ENCODE measurements at places on chromosomes 6 and 20.

DNA sequence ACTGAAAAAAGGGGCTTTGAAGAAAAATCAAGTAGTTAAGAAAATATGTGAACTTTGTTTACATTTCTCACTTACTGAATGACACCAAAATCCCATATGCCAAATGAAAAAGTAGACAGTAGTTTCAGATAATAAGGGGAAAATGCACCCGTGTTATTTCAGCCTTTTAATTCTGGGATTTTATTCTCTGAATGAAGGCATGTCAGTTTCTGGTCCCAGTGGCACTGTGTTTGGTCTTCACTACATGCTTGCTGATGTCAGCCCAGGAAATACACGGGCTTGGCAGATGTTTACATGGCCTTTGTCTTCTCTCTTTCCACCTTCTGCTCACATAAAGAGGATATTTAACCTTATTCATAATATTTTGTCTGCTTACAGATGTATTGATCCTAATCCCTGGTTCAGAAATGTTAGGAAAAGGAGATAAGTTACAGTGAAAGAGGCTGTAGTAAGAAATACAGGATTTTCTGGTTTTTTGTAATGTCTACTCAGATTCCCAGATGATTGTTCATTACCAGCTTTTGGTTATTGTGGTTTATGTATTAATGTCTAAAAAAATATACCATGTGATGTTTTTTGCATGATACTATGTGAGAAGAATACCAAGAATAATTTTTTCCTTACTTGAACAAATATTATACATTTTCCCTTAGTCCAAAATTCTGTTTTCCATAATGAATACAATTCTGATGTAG, 27.7 kb downstream of the DSE start:
- no peak for DNase-seq

DNA sequence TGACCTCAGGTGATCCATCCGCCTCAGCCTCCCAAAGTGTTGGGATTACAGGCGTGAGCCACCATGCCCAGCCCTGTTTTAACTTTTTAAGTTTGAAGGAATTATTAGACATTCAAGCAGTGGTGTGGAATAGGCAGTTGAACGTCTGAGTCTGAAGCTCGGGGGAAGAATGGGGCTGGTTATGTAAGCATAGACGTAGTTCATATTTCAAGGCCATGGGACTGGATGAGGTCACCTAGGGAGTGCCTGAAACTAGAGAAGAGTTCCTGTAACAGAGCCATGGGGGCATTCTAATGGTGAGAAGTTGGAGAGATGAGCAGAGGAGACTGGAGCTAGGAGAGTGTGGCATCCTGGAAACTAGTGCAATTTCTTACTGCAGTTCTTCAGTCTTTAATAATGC, 6.4 kb downstream of the CDKAL1 start:
- no peak for DNase-seq

GRCh38 chr6:144347933-144348332, 62.8 kb downstream of the UTRN start:
- no peak for DNase-seq

DNA sequence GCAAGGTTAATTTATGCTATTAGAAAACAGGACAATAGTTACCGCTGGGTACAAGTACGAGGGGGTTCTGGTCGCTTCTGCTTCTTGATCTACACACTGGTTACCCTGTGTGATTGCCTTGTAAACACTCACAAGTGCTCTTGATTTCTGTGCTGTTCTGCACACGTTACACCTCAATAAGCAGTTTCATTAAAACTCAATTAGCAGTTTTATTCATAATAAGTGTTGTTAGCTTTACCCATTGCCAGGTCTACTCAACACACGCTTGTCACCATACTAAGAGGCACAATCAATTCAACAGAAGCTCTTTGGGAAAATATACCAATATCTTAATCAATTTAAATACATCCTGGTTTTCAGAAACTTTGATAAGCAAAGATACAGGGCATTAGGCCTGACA, 20.4 kb downstream of the BMP7 start:
- no peak for DNase-seq
